ENCODE measurements at places on chromosomes 11 and 22.

DNA sequence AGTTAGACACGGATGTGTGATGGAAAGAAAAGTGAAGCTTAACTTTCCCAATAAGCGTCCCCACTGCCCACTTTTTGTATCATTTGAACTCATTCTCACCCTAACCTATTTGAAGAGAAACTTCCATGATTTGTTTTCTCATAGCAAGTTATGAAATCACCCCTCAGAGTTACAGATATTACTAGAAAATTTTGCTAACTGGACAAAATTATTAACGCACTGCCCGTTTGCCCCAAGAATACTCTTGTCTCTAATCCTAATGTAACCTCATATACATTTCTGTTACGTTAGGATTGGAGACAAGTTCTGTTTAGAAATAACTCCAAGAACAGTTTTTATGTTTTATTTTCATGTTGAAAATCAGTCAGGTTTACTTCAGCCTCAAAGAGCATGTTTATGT is 25.5 kb downstream of the TOM1 start:
- no peak for DNase-seq

DNA sequence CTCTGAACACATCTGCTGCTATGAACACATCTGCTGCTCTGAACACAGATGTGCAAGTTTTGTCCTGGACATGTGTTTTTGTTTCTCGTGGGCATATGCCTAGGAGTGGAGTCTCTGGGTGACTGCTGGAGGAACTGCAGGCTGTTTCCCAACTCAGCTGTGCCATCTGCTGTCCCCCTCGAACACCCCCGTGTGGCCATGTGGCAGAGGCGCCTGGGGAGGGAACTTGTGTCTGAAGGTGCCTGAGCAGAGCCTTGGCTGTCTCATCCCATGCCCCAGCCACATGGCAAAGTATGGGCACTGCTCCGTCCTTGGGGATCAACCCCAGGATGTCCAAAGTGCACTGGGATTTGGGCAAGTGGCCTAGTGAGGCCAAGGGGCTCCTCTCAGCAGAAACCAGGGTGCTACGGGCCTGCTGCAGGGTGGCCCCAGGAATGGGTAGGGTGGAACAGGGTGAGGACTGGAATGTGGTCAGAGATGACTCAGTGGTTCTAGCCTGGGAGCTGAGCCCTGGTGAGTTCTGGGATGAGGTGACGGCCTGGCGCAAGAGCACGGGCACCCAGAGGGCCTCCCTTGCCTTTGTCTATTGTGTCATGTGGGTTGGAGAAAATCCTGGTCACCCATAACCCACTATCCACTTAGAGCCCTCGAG is 14.7 kb downstream of the GATD1 start:
- peak; percentile 96 for DNase-seq

DNA sequence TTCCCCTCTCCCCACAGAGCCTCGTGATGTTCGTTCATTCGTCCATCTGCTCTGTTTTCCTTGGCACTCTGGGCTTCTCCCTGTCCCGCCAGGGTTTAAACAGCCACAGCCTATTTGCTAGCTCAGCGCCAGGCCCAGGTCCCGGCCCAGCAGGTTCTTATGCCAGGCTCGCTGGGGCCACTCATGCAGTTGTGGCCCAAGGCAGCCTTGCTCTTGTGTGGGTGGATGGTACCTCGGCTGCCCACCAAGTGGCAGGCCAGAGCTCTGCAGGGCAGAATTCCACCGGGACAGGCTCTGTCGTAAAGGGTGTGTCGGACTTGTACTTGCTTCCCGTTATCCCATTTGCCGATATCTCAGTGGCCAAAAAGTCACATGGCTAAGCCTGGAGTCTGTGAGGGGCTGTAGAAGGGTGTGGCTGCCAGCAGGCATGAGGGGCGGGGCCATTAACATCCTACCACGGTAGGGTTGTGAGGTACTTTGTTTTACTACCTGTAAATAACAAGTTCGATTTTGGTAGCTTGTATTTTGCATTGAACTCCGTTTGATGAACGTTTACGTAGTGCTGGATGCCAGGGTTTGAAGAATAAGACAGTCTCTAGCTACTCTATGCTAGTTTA is 7.9 kb downstream of the FAM118A start:
- DNase-seq, result no peak

DNA sequence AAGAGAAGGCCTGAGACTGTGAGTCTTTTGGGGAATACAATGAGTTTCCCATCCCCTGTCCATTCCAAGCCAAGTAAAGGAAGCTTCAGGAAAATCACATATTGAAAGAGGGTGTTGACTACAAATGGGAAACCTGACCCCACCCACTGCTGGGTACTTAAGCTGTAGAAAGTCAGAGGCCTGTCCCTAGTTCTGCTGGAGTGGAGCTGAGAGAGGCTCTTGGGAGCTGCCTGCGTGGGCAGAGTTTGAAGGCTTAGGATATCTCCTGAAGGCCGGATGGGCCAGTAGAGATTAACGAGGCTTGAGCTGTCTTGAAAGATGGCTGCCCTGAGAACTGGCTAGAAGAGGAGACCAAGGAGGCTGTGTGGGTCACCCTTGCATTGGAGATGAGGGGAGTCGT is 176.2 kb upstream of the NECTIN1 start:
- no peak for DNase-seq
